CD4-positive, CD25-positive, alpha-beta regulatory T cell (primary cell): ENCODE measurements at places on chromosomes 2 and 18.

GRCh38 chr2:11430729-11431128 is 35.2 kb downstream of the E2F6 start:
- DNase-seq, result no peak

GRCh38 chr18:78999939-79000338 is 20.3 kb downstream of the SALL3 start:
- no peak for DNase-seq

GRCh38 chr2:129737660-129738527 is 241.6 kb upstream of the RAB6C start:
- DNase-seq, result no peak

DNA sequence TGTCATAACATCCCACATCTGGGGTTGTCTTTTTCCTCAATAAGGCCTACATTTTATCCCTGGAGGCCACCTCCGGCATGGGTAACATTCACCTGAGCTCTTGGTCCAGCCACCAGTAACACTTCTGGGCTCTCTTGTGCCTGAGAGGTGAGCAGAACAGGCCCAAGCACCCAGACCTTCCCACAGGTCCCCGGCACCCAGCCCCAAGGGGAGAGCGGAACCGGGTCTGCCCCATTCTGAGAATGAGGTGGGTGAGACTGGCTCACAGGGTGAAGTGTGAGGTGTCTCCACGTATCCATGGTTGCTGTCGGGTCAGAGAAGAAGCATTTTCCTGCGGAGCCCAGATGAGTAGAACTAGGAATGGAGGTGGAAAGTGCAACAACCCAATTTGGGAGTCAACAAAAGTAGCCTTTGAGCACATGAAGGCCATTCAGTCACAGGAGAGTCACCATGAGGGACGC is 496.7 kb upstream of the MYT1L start:
- no peak for DNase-seq

DNA sequence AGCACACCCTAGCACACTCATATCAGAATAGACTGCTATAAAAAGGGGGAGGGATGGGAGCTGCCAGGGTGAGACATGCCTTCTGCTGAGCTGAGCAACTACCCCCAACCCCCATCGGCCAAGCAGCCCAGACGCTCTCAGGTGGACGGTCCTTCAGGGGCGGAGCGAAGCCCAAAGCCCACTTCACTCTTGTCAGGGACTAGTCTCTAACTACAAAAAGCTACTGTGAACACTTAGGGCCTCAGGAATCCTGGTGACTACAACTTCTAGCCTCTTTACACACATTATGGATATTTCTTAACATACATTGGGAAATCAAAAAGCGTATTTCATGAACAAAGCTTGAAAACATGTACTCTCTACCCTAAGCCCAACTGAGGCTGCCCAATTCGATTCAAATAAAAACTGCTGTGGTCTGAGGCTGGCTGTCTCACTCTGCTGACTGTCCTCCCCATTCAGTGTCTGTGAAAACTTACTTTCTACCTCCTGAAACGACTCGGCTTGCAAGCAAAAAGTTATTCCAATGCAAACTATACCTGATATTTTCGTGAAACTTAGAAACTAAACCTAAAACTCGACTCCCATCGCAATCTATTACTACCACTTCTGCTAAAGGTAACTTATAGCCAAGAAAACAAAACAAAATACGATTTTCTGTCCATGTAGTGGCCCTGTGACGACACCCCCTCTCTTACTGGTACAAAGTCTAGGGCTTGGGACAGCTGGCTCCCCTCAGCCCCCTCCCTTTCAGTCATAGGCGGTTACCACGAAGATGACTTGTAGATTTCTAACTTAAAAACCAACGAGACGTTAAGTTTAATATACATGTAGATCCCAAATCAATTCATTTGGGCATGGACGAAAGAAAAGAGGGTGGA is 1.2 kb downstream of the SERTAD2 start:
- peak; percentile 56 for DNase-seq

- DNase-seq, result peak; percentile 17
Observed at GRCh38 chr18:35387152-35387571, 10.0 kb upstream of the ZNF396 start.

- no peak for DNase-seq
Observed at GRCh38 chr2:60540074-60540473, 13.4 kb downstream of the BCL11A start.

DNA sequence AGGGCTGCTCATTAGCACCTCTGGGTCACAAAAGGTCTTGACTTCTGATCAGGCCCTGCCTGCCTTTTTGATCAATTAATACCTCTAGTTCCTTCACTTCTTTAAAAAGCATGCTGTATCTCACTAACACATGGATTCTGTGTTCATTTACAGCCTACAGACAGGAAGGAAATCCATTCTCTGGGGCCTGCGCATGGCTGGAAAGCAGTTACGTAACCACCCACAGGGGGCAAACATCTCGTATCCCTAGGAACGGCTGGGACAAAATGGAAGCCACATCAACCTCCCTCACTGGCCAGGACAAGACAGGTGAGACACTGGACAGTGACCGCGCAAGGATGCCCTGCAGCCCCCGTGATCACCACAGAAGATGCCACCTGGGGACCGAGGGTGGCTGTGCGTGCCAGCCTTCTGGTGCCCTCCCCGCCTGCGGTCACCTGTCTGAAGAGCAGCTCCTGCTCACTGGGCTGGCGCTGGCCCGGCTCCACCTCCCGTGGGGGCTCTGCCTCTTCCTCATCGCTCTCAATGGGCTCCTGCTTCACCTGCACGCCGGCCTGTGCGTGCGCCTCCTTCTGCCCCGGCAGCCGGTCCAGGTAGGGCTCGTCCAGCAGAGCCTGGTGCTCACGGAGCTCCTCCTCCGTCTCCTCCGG is 266.9 kb downstream of the TWIST2 start:
- no peak for DNase-seq

DNA sequence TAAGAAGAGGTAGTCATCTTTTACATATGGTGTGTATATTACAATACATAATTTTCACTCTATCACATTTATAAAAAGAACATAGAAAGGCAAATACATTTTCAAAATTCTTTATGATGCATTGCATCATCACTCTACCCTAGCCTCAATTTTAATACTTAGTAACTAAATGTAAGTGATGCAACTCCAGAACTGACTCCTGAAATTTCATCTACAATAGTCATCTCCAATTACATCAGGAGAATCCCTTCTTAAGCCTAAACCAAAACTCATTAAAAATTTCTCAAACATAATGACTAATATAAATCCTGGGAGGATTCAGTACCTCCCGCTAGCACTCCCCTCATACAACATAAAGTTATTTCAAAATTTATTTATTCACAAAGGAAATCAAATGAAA is 15.9 kb downstream of the TMX3 start:
- no peak for DNase-seq
